ENCODE measurements at places on chromosomes 6 and 20.

DNA sequence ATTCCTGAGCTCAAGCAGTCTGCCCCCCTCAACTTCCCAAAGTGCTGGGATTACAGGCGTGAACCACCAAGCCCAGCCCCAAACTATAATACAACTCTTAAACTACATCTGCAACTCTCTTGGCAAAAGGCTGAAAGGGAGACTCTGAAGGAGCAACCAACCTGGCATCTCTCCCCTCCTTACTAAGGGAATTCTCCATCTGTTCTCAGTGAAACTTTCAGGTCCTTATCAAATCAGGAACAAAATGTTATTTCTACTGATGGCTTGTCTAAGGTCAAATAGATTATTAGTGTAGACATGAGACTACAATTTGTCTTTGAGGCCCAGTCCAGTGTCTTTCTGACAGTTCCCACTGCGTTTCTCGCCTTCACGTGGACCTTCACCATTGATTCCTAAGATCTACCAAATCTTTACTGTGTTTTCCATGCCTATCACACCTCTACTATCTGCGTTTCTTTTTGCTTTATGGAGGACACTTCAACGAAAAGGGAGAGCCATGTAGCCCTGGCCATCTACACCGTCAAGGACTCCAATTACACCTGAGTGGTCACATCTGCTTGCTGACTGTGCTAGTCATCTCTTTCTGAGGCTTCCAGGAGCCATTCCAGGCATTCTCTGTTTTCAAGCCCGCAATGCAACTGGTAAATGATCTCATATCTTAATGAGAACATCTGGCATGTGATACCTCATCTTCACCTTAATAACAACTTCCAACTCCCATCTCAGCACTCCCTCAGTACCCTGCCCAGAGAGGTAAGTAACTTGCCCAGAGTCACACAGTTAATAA lies 405.7 kb upstream of the CITED2 start:
- DNase-seq: no peak

GRCh38 chr6:39339868-39340550 lies 17.5 kb upstream of the KCNK16 start:
- DNase-seq: no peak

DNA sequence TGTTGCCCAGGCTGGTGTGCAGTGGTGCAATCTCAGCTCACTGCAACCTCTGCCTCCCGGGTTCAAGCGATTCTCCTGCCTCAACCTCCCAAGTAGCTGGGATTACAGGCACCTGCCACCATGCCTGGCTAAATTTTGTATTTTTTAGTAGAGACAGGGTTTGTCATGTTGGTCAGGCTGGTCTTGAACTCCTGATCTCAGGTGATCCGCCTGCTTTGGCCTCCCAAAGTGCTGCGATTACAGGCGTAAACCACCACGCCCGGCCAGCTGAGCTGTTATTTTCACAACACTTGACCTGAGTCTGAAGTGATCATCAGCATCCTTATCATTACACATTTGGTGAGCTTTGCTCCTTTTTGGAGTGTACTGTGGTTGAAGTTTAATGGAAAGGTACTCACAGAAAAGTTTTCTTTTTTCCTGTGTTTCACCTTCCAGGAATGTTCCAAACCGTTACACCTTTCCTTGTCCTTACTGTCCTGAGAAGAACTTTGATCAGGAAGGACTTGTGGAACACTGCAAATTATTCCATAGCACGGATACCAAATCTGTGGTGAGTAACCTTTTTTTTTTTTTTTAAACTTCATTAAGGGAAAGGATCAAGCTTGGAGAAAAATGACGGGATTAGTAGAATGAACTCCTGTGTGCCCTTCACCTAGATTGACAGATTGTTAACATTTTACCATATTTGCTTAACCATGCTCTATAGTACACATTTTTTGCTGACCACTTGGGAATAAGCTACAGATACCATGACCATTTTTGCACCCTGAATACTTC lies 9.7 kb downstream of the RNF114 start:
- no peak for DNase-seq

DNA sequence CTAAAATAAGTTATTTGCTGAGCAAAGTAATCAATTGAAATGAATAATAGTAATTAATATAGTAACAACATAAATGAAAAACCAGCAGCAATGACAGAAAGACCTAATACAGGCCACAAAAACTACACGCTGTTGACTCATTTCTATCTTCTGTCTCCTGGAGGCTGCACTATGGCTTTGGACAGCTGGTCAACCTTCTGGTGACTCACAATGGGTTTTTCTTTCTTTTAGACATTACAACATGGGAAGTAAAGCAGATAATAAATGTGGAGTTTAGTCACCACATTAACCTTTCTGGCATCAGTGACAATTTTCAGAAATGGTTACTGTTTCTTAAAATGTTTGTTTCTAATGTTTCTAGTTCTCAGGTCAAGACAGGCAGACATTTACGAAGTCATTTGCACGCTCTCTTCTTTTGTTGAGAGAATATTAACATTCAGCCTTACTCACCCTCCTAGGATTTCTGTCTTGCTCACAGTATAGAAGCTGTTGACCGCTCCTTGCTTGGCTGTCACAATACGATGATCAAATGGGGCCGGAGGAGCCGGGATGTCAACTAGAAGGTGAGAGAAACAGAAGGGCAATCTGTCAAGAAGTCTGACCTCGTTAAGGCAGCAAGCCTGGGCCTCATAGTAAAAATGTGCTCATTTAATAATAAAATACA lies 62.2 kb downstream of the MYLK4 start:
- DNase-seq: peak; percentile 86

DNA sequence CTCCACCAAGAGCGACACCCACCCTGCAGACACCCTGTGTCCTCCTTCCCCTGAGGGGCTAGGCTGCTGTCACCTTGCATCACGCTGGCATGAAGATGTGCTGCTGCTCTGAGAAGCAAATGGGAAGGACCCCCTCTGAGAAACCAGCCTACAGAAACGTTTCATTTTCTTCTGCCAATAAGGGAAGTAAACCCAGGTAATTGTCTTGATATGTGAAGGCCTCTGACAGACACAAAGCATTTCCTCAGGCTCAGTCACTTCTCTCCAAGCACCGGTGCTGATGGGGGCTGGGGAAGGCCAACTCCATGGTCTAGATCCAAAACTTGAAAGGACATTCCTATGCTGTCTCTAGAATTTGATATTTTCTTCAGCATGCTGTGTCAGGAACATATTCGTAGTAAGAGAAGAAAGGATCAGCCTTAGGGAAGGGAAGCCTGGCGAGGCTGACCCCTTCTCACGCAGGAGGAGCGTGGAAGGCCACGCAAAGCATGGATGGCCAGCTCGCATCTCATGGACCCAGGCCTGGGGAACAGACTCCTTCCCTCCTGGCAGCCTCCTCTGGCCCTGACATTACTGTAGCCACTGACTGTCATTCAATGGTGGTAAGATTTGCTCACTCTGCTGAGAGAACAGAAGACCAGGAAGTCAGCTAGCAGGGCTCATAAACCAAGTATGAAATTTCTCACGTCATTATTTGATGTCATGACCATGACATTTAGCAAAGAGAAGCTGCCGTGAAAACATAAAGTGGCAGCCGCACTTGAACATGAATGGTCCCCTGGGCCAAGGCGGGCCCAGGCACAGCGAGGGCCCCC lies 20.4 kb downstream of the ACSS1 start:
- DNase-seq: no peak

DNA sequence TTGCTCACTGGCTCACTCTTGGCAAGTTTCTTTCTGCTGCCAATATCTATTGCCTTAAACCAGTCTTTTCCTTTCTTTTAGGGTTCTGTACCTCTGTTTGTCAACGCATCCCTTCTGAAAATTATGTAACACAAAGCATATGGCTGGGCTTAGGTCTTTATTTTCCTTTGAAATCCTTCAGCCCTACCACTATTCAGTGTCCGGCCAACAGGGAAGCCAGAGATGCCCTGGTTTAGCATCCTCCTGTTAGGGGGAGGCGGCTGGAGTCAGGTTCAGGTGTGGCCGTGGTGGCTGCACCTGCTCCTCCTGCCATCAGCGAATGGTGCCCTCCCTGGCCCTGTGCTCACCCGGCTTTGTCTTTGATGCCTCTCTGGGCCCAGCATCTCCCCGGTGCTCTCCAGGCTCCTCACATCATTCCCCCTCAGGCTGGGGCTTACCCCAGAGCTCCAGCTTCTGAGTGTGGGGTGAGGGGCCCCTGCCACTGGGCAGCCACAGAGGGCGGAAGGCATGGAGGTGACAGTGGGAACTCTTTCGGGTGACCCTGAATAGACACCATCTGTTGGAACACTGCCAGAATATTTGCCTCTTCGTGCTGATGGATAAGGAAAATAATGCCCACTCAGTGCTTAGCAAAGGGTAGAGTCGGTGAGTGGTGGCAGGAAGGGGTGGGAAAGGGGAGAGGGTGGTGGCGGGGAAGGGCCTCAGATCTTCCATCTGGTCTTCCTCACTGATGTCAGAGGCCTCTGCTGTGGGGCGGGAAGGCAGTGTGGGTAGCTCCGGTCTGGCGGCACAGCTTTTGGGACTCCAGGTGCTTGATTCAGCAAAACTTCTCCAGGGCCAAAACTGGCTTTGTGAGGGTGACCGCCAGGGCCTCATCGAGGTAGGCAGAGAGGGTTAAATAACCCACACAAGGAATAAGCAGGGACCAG lies 97.2 kb downstream of the DACT2 start:
- DNase-seq: no peak

DNA sequence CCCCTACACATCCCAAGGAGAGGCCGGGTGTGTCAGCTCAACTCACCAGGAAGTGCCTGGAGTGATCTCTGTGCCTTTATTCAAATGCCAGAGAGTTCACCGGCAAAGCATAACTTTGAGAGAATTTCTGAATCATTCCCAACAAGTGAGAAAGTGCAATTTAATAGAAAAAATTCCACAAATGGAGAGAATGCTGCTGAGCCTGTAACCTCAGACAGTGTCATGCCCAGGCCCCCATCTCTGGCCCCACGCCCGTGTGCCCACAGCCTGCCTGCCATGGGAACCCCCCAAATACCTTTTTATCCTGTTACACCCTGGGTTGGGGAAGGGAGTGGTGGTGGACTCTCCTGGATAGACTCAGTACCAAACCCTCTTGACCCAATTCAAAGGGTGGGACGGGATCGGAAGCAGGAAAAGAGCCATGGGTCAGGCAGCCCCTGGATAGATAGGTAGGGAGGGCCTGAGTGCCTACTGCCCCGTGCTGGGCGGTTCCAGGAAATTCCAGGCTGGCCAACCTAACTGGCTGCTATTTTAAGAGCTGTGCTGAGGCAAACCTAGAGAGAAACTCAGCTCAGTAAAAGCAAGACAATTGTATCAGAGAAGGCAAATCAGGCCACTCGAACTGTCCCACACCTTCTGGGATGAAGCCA lies 179.0 kb upstream of the FOXA2 start:
- DNase-seq: peak; percentile 51

GRCh38 chr6:45795678-45796077 lies 220.0 kb downstream of the CLIC5 start:
- no peak for DNase-seq

DNA sequence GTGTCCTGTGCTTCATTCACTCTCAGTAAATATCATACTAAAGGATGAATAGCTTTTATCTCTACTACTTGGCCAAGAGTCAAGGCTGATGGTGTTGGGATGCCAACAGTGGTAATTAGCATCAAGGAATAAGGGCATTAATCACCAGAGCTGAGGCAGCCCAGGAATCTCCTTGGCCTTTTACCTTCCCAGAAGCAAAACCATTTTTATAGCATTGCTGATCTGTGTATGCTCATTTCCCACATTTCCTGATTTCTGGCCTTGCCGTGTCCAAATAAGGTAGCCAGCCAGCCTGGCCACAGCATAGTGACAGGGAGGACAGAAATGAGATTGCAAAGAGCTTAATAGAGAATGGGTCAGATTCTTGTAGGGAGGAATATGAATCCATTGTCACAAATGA lies 76.7 kb upstream of the FOXO3 start:
- DNase-seq: no peak

DNA sequence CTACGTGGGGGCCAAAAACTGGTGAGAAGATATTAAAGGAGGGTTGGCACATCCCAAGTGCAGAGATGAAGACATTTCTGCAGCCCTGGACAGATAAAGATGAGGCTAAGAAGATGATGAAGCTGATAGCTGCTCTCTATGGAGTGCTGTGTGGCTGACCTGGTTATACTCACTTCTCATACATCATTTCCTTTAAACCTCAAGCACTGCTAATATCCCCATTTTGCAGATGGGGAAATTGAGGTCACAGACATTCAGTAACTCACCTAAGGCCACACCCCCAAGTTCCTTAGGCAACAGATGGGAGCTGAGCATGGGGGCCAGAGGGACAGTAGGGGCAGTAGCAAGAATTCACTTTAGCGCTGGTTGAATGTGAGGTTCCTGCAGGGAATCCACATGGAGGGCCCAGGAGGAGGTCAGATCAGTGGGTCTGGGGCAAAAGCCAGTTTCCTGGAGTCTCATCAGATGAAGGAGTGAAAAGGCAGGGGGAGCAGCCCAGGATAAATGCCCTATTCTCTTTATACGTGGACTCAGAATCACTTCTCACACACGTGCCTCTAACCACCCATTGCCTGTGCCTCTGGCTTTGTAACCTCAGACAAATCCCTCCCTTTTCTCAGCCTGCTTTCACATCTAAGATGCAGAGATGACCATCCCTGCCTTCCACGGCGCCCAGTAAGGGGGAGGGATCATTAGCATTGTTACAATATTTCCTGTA lies 125.8 kb downstream of the NFATC2 start:
- no peak for DNase-seq

- no peak for DNase-seq
Observed at GRCh38 chr6:11538052-11538818, 686 bp downstream of the TMEM170B start.

- no peak for DNase-seq
Observed at GRCh38 chr6:136772685-136773472, 19.4 kb downstream of the MAP3K5 start.

- no peak for DNase-seq
Observed at GRCh38 chr6:75283907-75284631, 523 bp downstream of the TMEM30A start.

- peak; percentile 100 for DNase-seq
Observed at GRCh38 chr6:4358414-4359107, 223.2 kb upstream of the ECI2 start.

GRCh38 chr20:58698741-58699622 lies 6.4 kb downstream of the NPEPL1 start:
- DNase-seq: no peak

DNA sequence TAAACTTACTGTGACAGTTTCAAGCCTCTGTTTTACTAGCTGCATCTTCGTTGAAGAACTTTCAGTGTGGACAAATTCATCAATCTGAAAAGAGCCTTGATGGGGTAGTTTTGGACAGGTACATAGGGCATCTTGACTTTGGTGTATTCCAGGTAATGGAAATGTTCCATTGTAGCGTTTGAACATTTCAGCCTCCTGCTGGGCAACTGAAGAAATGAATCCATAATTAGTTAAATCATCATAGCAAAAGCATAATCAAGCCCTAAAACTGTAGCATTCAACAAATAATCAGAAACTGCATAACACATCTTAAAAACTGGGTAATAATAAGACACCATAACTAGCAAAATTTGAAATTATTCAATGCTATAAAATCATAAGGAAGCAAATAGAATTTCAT lies 86.2 kb downstream of the AHI1 start:
- DNase-seq: no peak

- DNase-seq: no peak
Observed at GRCh38 chr6:89098461-89098860, 17.9 kb downstream of the PNRC1 start.

DNA sequence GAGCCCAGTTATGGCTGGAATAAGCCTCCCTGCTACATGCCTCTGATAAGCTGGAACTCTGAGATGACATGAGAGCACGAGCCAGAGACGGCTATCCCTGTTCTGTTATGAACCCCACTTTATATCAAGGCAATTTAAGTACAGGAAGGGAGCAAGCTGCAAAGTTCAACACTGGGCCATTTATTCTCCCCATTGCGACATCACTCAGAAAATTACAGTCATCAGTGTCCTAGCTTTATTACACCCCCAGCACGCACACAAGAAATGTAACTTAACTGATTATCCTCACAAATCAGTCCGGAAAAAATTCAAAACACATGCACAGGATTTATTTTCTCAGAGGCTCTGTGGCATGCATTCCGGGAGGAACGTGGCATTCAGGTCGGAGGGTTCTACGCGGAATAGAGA lies 125.3 kb upstream of the SLC2A12 start:
- peak; percentile 81 for DNase-seq

All from fibroblast of the aortic adventitia (primary cell).